SK-MEL-5 (cell line): ENCODE measurements at places on chromosomes 2 and 18. TPM values are rescaled to one million over a fixed set of nuclear protein-coding genes. Genes with fewer than 3 reads are reported as not detected.

DNA sequence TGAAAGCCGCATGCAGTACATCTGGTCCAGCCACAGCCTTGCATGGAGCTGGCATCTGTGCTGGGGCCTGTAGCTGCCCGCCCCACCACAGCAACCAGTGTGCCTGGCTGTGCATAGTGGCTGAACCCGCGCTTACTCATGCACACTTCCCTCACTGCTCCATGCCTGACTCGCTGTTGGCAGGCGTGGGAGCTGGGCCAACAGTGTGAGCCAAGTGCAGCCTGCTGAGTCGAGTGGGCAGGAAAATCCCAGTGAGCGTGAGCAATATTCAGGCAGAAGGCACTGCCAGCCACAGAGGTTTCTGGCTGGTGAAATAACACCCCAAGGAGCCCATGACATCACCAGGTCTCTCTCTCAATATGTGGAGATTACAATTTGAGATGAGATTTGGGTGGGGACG lies 1674.1 kb upstream of the TMEFF2 start:
- DNase-seq: no peak

GRCh38 chr18:26121476-26121875 lies 12.2 kb upstream of the PSMA8 start:
- no peak for DNase-seq

DNA sequence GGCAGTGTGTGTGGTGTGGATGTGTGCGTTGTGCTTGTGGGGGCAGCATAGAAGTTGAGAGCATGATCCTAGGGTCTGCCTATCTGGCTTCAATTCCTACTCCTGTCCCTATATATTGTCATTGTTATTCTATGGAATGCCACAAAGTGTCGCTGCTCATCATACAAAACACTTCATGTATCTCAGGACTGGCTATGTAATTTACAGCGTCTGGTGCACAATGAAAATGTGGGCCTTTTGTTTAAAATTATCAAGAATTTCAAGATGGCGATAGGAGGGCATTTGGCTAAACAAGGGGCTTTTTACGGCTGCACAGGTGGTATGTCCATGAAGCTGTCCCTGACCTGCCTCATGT lies 3.4 kb downstream of the SERPINB2 start:
- peak; percentile 60 for DNase-seq

GRCh38 chr2:235492850-235493344 lies 946 bp upstream of the AGAP1 start:
- DNase-seq: no peak

DNA sequence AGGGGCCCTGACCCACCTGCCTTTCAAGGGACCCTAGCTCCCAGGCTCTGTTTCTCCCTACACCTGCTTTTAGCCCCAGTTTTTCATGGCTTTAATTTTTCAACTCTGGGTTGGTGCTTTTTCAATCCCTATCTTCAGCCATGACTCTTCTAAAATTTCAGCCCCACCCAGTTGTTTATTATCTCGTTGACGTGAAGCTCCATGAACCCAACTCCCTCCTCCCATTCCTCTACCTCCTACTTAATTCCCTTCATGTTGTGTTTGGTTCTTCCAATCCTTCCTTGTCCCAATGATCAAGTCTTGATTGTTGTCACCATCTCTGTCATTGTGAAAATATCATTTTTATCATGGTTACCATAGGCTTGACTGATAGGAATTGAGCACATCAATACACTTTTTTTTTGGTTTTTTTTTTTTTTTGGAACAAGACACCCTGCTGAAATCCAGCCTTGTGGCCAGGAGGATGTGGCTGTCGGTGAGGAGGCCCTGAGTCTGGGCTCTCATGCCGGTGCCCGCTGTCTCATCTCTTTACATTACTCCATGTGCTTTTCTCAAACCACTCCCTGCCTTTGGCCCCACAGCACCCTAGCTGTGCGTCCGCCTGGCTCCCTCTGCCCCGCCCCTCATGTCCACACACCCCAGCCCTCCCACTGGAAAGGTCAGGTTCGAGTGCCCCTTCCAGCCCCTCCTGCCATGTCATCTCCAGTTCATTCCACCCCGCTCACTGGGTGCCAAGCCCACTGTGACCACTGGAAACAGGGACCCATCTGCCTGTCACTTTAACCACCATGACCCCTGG lies 39.3 kb downstream of the NAPG start:
- DNase-seq: no peak

The CDK15 gene
- 0.90 and 0.95 TPM in 2 replicates for total RNA-seq

DNA sequence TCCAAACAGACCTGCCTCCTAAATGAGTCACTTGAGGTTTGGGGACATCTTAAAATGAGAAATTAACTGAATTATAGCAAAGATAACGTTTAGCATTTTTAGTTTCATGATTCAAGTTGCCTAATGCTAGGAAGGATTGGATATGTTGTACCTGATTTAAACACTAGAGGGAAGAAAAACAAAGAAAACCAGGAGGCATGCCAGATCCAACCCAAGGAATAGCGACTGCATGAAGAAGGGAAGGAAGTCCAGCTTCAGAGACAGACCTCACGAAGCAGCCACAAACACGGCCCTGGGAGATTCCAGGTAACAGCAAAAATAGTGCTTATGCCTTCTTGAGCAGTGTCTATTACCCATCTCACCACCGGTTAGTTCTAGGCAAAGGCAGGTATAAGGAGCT lies 499.9 kb upstream of the SPHKAP start:
- peak; percentile 65 for DNase-seq

GRCh38 chr18:78753240-78753639 lies 226.4 kb upstream of the SALL3 start:
- no peak for DNase-seq

The RESP18 gene
- total RNA-seq: not detected in 2 replicates

- DNase-seq: no peak
Measured at GRCh38 chr2:85189606-85190270, 56.5 kb downstream of the TCF7L1 start.

The SCYGR6 gene
- total RNA-seq: not detected in 2 replicates

The AGFG1 gene
- 113 and 134 TPM in 2 replicates for total RNA-seq

The CRACDL gene
- total RNA-seq: 0.95 and 1.0 TPM in 2 replicates

GRCh38 chr2:23283-23682 lies 23.0 kb downstream of the FAM110C start:
- DNase-seq: no peak

- no peak for DNase-seq
Measured at GRCh38 chr2:196334710-196335109, 163.3 kb upstream of the STK17B start.

DNA sequence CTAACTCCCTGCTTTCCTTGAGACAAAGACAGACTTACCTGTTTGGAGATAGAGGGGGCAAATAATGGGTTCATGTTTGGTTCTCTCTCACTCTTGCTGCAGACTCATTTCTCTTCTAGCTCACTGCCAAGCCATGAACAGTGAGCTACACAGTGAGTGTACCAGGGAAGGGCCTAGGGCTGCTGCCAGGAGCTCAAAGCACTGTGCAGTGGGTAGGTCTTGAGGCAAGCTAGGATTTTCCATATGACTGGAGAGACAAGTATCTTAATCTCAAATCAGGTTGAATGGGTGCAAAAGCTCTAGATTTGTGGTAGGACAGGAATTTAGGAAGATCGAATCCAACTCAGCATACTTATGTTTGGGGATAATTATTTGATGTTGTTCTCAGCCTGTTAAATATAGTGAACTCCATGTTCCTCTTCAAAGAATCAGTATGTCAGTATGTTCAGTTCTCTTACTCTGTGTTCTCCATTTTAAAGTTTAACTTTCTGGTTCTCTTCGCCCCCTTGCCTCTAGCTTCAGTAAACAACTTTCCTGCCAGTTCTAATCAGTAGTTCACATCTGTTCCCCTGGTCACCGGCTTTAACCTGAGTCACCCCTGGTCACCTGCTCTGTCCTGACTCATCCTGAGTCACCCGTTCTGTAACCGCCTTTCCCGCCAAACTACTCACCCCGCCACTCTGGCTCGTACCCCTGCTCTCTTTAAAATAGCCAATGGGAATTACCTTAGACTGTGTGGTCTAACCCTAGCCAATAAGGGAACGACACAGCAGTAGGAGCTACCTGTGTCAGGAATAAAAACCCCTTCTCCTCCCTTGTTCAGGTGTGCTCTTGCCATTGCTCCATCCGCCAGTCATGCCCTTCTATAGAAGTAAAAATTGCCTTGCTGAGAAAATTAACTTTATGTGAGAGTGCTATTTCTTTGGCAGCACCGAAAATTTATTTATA lies 21.9 kb downstream of the SLC25A52 start:
- no peak for DNase-seq

GRCh38 chr18:58578835-58579560 lies 49.9 kb downstream of the ALPK2 start:
- no peak for DNase-seq

DNA sequence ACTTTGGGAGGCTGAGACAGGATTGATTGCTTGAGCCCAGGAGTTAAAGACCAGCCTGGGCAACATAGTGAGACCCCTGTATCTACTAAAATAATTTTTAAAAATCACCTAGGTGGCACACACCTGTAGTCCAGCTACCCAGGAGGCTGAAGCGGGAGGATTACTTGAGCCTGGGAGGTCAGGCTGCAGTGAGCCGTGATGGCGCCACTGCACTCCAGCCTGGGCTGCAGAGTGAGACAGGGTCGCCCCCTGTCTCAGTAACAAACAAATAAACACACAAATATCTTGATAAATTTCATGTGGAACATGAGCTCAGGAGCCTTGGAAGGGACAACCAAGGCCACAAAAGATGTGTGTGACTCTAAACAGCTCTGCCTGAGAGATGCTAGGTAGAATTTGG lies 11.7 kb upstream of the ANKRD53 start:
- DNase-seq: no peak

DNA sequence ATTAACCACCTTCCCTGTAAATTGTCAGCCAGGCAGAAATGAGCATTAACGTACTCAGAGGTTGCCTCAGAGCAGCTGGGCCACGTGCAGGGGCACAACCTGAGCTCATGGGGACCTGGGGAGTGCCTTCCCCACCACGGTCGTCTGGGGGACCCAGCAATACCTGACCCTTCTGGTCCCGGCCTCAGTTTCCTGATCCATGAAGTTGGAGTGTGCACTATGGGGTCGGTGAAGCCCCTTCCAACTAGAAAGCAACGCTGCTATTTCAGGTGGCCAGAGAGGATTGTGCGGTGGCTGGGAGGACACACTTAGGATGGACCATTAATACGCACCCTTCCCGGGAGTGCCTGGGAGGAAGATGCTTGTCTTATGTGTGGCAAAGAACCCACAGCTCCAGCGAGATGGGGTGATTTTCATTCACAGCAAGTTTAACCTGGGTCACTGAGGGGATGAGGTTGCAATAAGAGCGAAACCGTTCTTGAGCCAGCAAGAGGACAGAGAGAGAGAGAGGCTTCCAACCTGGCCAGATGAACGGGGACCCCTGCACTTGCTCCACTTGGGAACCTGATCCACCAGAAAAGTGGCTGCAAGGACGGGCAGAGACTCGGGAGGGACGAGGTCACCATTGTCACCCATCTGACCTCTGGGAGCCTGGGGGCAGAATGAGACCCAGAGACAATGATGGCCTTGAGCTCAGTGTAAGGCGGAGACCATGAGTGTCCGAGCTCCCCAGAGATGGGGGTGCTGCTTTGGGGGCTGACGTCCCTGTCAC lies 36.2 kb downstream of the NGEF start:
- DNase-seq: no peak

The SLC38A11 gene
- total RNA-seq: not detected in 2 replicates

GRCh38 chr2:100412881-100413321 lies 4.6 kb downstream of the CHST10 start:
- DNase-seq: no peak

The KLHL14 gene
- total RNA-seq: 0.13 and 0.43 TPM in 2 replicates

The STAT1 gene
- 36.8 and 40.4 TPM in 2 replicates for total RNA-seq

DNA sequence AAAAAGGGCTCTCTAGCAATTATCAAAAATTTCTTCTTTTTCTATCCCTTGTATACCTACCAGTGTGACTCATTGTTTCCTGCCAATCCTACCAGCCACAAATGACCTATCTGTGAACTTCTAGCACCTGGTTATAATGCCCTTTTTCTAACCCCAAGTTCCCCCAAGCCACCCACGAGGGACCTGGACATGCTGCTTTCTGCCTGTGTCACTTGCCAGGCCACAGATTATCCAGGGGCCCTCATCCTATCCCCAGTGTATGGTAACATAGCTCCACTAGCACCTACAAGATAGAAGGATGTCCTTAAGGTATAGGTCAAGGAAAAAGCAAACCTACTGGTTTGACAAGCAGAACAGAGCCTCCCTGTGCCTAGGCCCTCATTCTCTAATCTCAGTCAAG lies 26.8 kb downstream of the AAK1 start:
- no peak for DNase-seq

The OBSL1 gene
- total RNA-seq: 30.7 and 34.7 TPM in 2 replicates

DNA sequence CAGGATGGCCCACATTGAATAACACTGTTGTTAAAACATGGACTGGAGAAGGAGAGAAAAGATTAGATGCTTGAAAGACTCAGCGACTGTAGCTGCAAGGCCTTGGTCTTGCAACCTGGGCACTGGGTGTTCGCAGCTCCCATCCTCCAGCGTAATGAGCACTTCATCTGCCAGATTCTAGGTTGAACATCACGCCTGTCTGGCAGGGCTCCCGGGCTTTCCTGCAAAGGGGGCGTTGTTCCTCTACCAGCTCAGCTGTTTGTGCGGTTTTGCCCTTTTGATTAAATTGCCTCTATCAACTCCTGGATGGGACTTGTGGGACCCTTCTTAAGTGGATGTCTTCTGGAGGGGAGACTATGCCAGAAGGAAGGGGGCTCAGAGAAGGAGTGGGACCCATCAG lies 215.4 kb downstream of the KLHL29 start:
- DNase-seq: no peak
